Sciatic nerve (tissue), 2 donors: ENCODE measurements at places on chromosomes 4 and X. TPM values are rescaled to one million over a fixed set of nuclear protein-coding genes. Genes with fewer than 3 reads are reported as not detected.

DNA sequence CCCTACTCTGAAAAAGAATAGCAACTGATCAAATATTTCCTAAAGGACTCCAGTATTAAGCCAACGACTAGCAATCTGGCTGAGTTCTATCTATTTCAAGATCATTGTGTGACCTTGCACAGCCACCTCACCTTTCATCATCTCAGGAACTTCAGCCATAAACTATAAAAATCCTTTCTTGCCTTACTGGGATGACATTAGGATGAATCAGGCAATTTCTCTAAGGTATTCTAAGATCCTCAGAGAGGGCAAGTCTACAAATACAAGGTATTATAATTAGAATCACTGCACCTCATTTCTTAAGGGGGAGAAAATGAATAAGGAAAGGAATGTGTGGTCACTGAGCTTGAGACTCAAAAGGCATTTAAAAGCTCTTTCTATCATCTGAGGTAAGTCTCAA lies 152.6 kb downstream of the GRIA3 start:
- DNase-seq = no peak

The F9 gene
- not detected for total RNA-seq

GRCh38 chr4:121462660-121463261 lies 81.9 kb upstream of the QRFPR start:
- DNase-seq = no peak

DNA sequence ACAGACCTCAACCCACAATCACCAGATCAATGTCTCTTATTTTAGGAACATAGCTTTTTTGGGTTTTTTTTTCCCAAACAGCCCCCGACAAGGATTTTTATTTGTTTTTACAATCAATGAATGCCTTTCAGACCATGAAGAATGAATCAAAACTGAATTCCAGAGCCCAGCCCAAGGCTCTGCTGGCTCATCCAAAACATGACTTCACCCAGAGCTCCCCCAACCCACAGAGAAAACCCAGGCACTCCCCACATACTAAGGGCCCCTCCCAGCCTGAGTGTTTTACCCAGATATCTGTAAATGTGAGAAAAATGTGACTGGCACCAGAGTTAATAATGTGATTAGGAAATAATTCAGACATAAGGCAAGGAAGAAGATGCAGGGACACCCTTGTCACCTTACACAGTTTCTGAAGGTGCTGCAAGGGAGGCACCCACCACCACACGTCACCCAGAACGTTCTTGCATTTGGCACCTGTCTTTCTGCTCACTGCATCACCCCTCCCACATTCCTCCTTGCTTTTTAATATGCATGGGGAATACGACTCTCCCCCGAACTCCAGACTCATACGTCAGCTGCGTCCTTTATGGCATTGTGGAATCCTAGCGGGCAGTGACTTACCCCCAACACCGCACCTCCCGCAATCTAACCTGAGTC lies 47.8 kb upstream of the C4orf50 start:
- DNase-seq = no peak

GRCh38 chrX:133559909-133560308 lies 144.6 kb upstream of the GPC4 start:
- no peak for DNase-seq

DNA sequence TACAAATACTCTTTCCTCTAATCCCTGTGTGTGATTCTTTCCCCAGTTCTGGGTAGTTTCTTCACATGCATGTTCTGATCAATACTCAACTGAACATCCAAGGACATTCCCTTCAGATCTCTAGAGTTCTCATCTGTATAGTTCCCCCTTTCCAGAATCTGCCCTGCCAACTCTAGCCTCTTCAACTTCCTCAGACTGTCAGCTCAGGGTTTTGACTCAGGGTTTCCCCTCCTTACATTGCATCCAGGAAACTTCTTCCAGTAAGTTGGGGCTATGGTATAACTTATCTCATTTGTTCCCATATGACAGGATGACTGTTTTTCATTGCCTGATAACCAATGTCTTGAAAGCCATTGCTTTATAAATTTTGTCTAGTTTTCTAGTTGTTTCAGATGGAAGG lies 14.2 kb upstream of the ANKRD17 start:
- no peak for DNase-seq

The CYLC1 gene
- total RNA-seq = not detected

DNA sequence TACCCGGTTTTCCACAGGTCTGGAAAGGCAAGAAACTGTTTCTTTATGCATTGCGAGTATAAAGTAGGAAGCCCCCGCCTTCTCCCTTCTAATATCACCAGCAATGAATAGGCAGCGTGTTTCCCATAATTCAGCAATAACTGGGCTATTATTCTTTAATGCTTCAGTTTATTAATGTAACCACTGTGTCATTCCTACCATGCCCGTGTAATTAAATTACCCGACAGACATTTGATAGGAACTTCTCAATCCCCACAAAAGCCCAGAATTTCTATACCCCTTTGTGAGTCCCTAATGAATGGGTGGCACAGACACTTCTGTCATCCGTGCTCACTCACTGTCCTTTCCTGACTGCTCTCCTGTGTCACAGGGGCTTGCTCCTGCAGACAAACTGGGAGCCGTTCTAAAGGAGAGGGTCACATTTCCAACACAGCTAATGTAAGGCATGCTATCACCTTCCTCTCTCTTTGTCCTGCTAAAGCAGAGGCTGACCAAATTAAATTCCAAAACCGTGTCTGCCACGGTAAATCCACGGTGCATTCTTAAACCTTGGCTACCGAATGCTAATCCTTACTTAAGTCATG lies 108.5 kb upstream of the MID1 start:
- no peak for DNase-seq
